Hematopoietic multipotent progenitor cell treated with erythropoietin and hydrocortisone succinate and interleukin-3 and kit ligand, for 17 days (in vitro differentiated cells): ENCODE measurements at places on chromosomes 4 and X.
A peak's percentile ranks its signal among the peaks of the same experiment; 100 is the strongest.

DNA sequence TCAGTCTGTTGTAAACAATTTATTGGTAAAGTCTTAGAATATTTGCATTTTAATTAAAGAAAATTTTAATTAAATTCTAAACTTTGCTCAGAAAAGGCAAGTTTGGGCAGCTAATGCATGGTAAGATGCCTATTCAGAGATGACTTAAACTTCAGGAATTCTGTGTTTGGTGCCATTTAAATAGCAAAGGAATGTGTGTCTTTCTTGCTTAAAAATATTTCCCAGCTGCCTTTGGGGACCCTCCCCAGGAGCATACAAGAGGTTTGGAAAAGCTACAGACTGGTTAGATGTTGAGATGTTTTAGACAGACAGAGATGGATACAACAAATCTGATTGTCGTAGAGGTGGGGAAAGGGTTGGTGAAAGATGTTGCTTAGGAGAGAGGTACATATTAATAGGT, 36.5 kb downstream of the AFF2 start:
- no peak for DNase-seq

DNA sequence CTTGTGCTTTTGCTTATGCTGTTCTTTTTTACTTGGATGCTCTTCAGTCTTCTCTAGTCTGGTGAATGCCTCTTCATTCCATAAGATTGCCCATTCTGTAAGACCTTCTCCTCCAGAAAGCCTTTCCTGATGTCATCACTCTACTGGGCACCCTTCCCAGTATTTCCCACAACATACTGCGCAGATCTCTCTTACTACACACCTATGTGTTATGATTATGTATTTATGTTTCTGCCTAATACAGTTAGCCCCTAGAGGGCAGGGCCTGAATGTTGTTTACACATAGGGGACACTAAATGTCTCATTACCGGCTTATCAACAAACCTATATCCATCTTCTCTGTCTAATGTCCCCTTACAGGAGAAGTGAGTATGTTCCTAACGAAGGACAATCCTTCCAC, 21.1 kb downstream of the AIFM1 start:
- peak; percentile 15 for DNase-seq

DNA sequence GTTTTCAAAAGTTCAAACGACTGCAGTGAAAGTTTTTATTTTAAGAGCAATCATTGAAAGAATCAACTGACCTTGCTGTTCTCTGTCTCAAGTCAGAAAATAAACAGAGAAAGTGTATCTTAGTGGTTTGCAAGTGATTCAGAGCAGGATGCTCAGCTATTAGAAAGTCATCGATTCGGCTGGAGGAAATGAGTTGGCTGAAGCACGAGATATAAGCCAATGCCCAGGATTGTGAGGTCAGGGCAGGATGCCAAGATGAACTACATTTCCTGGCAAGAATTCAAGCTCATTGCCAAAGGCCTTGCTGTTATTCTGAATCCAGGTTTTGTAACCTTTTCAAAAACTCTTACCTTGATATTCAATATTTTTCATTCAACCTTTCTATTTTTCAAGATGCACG, 541.4 kb upstream of the BOD1L1 start:
- no peak for DNase-seq

DNA sequence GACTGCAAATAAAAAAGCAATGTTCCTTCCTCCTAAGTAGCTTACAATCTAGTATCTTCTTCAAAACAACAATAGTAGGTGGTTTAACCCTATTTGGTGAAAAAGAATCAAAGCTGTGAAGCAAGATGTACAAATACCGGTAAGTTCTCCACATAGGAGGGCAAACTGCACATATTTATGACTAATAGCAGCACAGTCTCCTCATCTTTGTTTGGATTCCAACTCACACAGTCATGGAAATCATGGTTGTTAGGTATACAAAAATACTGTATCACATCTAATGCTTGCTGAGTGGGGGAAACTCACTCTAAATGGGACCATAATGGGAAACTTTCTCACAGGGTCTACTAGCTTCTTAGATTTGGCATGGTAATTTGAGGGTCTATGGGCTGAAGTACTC, 597.2 kb downstream of the INPP4B start:
- DNase-seq = no peak
